ENCODE measurements at places on chromosomes 2 and 18. TPM values are rescaled to one million over a fixed set of nuclear protein-coding genes. Genes with fewer than 3 reads are reported as not detected.

GRCh38 chr2:100784681-100785080, 35.3 kb upstream of the NPAS2 start:
- DNase-seq: no peak

GRCh38 chr2:15069149-15069548, 436.6 kb downstream of the LRATD1 start:
- DNase-seq: no peak

DNA sequence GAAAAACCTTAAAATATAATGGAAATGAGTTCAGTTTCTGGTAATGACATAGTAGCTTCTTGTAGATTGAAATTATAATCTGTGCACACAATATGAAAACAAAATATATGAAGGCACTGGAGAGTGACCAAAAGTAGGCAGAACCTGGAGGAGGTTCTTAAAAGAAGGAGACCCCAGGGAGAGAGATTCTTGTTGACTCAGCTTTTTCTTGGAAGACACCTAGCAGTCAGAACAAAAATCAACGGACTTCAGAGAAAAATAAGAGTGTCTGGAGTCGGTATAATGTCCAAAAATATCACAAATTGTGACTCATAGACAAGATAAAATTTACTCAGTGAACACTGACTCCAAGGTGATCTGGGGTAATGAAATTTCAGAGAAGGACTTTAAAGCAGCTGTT, 286.5 kb downstream of the CCDC178 start:
- DNase-seq: no peak

GRCh38 chr18:37536656-37537055, 28.9 kb downstream of the CELF4 start:
- DNase-seq: no peak

- DNase-seq: no peak
Observed at GRCh38 chr2:127586136-127586535, 50.7 kb downstream of the MYO7B start.

DNA sequence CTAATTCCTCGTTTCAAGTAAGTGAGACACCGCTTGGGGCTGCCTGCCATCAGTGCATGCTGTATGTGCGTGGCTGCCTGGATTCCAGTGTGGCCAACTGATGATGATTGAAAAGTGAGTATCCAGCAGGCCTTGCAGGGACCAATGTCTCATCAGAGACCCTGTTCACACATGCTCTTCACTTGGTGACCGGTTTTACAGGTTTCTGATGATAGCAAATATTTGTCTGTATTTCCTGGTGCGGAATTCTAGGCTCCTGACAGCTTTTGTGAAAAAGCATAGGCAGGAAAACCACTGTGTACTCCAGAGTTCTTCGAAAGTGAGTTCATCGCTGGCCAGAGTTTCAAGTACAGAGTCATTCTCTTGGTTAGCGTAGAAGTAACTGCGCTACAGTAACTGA, 13.8 kb upstream of the YWHAQ start:
- DNase-seq: no peak

- DNase-seq: no peak
Observed at GRCh38 chr2:220458051-220458450, 830.6 kb downstream of the SLC4A3 start.

GRCh38 chr2:30666266-30666874, 140.9 kb downstream of the CAPN13 start:
- no peak for DNase-seq

GRCh38 chr2:171574149-171574795, 52.0 kb downstream of the CYBRD1 start:
- DNase-seq: peak; percentile 84

GRCh38 chr2:185531721-185532120, 206.9 kb upstream of the FSIP2 start:
- no peak for DNase-seq

GRCh38 chr2:112163541-112163981, 25.4 kb downstream of the FBLN7 start:
- no peak for DNase-seq

DNA sequence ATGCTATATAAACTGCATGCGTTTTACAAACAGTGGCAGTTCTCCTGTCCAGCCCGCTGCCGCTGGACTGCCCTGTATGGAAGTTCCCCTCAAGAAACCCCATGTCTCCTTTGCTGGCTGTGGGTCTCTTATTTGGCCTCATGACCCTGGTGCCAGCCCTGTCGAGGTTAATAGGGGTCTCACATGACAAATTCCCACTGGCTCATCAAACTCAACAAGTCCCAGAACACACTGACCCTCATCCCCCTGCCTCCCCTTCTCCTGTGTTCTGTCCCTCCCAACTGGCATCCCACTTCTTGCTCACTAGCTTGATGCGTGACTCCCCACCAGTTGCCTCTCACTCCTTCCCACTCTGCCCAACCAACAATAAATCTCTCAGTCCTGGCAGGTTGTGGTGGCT, 137.6 kb upstream of the HS6ST1 start:
- no peak for DNase-seq

DNA sequence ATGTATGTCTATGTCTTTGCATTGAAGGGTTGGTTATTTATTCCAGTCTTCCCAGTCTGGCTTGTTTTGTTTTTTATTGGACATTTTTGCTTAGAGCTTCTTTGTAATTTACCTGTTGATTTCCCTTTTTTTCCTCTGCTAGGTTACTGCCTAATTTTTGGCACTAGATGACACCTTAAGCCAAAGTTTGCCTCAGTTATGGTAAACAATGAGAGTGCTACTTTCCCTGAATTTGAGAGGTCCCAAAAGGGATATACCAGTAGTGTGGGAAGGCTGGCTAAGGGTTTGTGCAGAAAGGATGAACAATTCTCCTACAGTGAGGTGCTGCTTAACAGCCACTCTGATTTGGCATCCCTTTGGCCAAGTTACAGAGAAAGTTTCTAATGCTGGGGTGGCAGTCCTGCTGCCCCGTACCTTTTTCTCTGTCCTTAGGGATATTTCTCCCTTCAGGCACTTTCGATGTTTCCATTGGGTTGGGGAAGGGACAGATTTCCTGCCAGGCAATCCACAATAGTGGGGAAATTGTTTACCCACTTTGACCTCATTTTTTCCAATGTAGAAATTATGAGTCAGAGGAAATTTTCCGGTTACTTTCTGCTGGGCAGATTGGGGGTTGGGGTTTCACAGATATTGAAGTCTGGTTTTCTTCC, 354.9 kb downstream of the PTPRM start:
- DNase-seq: no peak

PAX8 gene
- total RNA-seq: 0.66 TPM

COL3A1 gene
- total RNA-seq: 0.76 TPM

CERS6 gene
- total RNA-seq: 17.3 TPM

TSGA10 gene
- total RNA-seq: 9.3 TPM

TMEM169 gene
- total RNA-seq: 1.8 TPM

PAIP2B gene
- 22.4 TPM for total RNA-seq

MATN3 gene
- total RNA-seq: 9.1 TPM

DYNAP gene
- 0.46 TPM for total RNA-seq

LMAN1 gene
- 78.7 TPM for total RNA-seq

MTERF4 gene
- total RNA-seq: 25.4 TPM
